ENCODE measurements at places on chromosomes 5 and 9. TPM values are rescaled to one million over a fixed set of nuclear protein-coding genes. Genes with fewer than 3 reads are reported as not detected.

CXCL14 gene
- total RNA-seq = not detected

FAM120A gene
- 76.6 TPM for total RNA-seq

DNAH5 gene
- 0.43 TPM for total RNA-seq

PLK2 gene
- 125 TPM for total RNA-seq

GABRA6 gene
- total RNA-seq = not detected

TMC1 gene
- total RNA-seq = not detected

SPAG8 gene
- total RNA-seq = not detected

SH2D3C gene
- total RNA-seq = 0.11 TPM

TMEM252 gene
- total RNA-seq = not detected

GABRA1 gene
- not detected for total RNA-seq

ABCA2 gene
- 9.5 TPM for total RNA-seq

MIGA2 gene
- total RNA-seq = 13.7 TPM

Measured in SK-MEL-5 (cell line).